ENCODE measurements at places on chromosomes 5 and 9.

DNA sequence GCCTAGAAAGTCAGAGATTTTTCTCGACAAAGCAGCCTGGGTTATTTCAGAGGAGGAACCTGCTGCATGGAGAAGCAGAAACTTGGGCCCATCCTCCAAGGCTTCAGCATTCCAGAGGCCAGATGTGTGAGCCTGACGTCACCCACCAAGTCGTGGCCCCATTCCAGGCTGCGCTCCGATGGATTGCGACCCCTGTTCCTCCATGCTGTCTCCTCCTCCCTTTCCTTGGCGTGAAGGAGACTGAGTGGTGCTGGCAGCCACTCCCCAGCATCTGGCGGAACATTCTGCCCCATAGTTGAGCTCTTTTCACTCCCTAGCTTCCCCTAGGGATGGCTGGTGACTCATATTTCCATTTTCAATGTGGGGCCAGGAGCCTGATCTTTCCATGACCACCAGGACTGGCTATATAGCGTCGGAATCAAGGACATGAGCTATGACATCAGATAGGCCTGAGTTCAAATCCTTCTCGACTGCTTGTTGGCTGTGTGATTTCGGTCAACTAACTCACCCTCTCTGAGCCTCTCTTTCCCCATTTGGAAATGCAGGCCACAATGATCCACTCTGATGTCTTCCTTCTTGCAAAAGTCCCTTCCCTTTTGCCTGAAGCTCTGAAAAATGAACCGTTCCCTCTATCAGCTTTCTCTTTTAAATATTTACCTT lies 24.5 kb upstream of the DUSP1 start:
- DNase-seq, result peak; percentile 97

GRCh38 chr5:100841358-100842076 lies 61.6 kb downstream of the ST8SIA4 start:
- DNase-seq, result no peak

- no peak for DNase-seq
Observed at GRCh38 chr5:28575368-28575767, 1537.0 kb upstream of the CDH9 start.

GRCh38 chr5:137754961-137755762 lies 999 bp upstream of the HNRNPA0 start:
- no peak for DNase-seq

DNA sequence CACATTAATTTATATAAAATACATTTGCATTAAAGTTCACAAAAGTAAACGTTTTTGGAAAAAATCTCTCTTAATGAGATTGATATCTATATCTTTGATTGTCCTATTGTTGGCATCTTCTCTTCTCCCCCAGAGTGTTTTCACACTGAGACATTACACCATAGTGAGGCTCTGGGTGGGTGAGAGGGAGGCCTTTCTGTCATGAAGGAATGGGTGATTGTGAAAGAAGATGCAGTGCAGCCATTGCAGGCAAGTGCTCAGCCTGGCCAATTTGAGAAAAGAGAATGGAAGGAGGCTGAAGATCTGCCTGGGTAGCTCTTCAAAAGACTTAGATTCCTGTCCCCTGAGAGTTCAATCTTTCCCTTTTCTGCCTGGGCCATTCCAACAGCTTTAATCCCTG lies 140.8 kb downstream of the SLC12A2 start:
- no peak for DNase-seq

- no peak for DNase-seq
Observed at GRCh38 chr5:63255594-63255993, 677.0 kb downstream of the LRRC70 start.

DNA sequence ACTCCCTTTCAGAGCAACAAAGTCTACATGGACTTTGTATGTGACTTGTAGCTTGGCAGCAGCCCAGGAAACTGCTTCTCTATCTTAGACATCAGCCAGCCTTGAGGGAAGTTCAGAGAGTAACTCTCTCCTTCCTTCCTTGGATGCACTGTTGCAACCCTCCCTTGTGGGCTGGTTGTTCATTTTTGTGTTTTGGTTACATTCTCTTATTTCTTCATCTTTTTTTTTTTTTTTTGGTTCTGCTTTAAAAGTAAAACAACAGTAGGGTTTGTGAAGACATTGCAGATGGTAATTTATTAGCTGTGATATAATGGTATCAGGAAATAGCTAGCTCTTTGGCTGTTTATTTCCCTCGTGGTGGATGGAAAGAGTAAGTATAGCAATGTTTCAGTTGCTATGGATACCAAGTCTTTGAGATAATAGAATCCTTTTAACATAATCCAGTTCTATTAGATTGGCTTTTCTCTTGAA lies 97.9 kb upstream of the MAMDC2 start:
- DNase-seq, result no peak

DNA sequence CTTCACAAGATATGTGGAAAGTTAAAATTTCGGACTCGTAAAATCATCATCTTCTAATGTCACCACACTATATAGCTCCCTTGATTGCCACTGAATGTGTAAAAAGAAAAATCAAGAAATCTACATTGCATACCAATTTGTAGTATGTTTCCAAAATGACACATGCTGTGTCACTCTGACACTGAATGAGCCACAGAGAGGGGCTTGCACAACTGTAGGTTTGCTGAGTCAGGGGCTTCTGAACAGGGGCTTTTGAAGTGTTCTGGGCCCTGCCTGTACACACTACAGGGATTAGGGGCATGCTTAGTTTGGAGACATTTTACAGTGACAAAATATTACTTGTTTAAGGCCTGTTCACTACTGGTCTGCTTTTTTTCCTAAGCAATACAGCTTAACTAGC lies 234.4 kb upstream of the GRAMD2B start:
- no peak for DNase-seq

DNA sequence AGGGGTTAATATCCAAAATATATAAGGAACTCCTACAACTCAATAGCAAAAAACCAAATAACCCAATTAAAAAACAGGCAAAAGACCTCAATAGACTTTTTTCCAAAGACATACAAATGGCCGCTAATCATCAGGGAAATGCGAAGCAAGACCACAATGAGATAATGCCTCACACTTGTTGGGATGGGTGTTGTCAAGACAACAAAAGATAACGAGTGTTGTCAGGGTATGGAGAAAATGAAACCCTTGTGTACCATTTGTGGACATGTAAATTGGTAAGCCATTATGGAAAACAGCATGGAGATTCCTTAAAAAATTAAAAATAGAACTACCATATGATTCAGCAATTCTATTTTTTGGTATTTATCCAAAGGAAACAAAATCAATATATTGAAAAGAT lies 620.2 kb downstream of the ACTL7B start:
- no peak for DNase-seq

- no peak for DNase-seq
Observed at GRCh38 chr9:72681283-72681630, 159.8 kb downstream of the TMC1 start.

DNA sequence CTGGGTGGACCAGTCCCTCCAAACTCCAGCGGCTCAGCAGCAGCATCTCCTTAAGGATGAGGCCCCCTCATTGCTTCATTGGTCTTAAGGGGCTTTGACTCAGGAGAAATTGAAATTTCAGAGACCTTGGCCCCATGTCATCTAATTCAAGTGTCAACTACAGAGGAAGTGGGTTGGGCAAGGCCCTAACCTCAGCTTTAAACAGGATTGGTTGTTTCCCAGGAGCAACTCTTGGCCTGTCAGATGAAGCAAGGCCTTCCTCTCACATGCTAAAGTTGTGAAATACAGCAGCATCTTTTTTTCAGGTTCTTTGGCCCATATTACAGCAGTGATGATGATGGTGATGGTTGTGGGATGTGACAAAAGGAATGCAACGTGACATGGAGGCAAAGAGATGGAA lies 348.3 kb downstream of the ICE1 start:
- DNase-seq, result no peak

Data from right forelimb (tissue), 1 donor.